ENCODE measurements at places on chromosomes 5 and 9.

DNA sequence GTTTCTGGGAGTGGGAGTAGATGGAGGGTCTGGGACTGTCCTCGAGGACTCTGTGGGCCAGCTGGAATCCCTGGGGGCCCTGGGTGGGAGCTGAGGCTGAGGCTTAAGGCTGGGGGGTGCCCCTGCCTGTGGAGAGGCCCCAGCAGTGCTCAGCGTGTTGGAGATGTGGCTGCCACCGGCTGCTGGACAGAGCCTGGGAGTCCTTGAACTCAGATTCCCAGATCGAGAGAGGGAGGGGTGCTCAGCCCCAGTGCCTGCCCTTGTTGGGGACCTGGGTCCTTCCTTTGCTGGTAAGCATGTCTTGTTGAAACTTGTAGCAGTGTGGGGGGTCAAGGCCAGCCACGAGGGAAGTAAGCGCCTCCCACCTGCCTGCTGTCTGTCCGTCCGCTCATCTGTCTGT lies 10.7 kb downstream of the RXRA start:
- no peak for DNase-seq

DNA sequence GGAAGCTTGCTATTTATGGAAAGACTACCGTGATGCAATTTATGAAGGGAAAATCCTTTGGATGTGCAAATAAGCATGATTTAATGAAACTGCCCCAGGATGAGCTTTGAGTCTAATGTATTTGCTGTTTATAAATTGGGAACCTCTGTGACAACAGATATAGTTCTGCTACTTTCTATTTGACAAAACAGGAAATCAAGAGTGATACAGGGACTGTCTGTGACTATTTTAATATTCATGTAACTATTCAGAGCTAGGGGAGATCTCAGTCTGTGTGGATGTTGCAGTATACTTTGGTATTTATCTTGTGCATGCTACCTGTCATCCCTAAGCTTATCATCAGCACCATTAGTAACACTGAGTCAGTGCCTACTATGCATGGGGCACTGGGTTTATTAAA lies 132.1 kb downstream of the PDZD2 start:
- no peak for DNase-seq

- DNase-seq = no peak
Measured at GRCh38 chr5:150612405-150612804, 28.1 kb upstream of the SYNPO start.

GRCh38 chr9:13911473-13911872 lies 402.5 kb downstream of the NFIB start:
- no peak for DNase-seq

GRCh38 chr5:38330207-38330606 lies 71.8 kb downstream of the EGFLAM start:
- DNase-seq = no peak

DNA sequence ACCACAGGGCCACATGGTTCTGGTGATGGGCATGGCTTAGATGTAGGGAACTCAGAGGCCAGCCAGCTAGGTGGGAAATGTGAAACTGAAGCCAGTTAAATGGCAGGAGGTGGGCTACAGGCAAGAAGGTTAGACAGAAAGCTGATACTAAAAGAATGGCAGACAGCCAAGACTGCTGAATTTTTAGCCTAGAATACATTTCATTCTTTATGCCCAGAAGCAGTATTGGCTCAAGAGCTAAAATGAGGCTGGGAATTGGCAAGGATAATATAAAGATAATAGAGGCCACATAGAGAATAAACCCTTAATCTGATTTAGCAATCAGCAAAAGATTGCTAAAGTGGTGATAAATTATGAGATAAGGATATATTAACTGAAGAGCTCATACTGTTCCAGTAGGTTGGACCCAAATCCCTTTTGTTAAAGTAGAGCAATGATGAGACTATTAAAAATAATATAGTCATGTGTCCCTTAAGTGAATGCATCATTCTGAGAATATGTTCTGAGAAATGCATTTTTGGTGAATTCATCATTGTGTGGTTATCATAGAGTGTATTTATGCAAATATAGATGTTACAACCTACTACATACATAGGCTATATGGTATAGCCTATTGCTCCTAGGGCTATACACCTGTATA lies 234.3 kb downstream of the CHSY3 start:
- no peak for DNase-seq

DNA sequence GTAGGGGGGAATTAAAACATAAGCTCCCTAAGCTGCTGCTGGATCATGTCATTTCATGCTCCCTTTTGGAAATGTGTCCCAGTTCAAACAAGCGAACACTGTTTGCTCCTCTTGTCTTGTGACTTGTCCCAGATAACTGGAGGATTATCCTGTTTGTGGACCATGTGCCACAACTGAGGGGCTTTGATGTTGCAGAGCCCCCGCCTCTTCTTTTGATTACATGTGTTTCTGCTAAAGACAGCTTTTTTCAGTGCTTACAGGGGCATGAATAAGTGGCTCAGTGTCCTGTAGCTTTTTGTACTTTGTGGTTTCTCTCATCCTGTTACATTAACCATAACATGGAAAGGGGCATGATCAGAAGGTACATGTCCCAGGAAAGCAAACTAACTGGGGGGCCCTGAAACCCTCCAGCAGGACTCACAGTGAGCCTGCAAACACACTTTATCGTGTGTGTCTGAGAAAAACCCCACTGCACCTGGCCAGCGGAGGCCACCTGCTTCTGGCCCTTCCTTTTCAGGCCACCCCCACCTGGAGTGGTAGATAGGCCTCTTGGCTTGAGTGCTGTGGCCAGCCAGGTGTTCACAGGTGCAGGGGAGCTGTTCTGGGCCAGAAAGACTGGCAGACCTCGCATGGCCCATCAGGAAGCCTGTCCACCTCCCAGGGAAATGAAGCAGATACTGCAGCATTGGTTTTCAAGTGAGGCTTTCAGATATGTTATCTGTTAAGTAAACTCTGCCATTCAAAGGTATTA lies 285.6 kb downstream of the FANCC start:
- no peak for DNase-seq

GRCh38 chr5:78280261-78280660 lies 14.2 kb downstream of the AP3B1 start:
- no peak for DNase-seq

Measured in stimulated activated CD8-positive, alpha-beta memory T cell treated with anti-CD3 and anti-CD28 coated beads, Interleukin-7, amount 100 ng/mL, for 4 hours (primary cell).